Fibroblast of skin of back (primary cell): ENCODE measurements at places on chromosomes 13 and 19.

DNA sequence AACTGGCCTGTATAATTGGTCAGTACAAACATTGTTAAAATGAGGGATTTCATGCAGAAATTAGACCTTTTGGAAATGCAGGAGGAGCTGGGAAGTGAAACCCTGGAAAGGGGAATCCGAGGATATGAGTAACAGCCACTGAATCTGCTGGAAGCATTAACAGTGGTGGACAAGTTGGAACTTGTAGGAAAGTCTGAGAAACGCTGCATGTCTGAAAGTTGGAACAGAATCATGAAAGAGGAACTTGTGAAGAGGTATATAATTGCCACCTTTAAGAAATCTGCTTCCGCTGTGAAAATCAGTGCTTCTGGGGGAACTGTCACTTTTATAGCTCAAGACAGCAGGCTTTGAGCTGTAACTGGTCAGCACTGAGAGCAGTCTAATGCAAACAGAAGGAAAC, 716.5 kb upstream of the PRR20A start:
- no peak for DNase-seq

DNA sequence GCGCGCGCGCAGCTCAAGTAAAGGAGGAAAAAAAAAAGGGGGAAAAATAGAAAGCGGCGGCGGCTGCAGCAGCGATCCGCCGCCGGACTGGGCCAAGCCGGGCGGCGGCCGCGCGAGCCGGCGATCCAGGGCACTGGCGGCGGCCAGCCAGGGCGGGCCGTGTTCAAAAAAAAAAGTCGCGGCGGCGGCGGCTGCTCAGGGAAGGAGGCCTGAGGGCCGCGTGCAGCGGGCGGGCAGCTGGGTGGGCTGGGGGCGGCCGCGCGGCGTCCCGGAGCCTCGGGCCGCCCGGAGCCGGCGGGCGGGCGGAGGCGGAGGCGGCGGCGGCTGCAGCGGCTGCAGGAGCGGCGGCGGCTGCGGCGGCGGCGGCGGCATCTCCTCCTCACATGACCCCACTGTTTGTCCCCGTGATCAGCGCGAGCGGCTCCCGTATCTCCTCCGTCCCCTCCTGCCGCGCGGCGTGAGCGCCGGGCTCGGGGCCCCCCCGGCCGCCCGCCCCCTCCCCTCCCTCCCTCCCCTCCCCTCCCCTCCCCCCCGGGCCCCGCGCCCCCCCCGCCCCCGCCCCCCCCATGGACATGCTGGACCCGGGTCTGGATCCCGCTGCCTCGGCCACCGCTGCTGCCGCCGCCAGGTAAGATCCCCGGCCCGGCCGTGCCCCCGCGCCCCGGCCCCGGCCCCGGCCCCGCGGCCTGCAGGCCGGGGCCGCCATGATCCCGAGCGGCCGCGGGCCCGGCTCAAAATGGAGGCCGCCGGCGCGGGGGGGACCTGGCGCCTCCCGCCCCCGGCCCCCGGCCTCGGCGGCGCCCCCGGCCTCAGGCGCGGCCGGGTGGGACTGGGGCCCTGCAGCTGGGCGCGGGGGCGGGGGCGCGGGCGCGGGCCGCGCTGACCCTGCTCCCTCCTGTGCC, at the start of gene USF2:
Gene USF2, plus strand, starts transcription at position 427 of the 902 bp plus-strand sequence. Its CDS starts 140 bp downstream, at position 567.
- DNase-seq = peak; percentile 79

DNA sequence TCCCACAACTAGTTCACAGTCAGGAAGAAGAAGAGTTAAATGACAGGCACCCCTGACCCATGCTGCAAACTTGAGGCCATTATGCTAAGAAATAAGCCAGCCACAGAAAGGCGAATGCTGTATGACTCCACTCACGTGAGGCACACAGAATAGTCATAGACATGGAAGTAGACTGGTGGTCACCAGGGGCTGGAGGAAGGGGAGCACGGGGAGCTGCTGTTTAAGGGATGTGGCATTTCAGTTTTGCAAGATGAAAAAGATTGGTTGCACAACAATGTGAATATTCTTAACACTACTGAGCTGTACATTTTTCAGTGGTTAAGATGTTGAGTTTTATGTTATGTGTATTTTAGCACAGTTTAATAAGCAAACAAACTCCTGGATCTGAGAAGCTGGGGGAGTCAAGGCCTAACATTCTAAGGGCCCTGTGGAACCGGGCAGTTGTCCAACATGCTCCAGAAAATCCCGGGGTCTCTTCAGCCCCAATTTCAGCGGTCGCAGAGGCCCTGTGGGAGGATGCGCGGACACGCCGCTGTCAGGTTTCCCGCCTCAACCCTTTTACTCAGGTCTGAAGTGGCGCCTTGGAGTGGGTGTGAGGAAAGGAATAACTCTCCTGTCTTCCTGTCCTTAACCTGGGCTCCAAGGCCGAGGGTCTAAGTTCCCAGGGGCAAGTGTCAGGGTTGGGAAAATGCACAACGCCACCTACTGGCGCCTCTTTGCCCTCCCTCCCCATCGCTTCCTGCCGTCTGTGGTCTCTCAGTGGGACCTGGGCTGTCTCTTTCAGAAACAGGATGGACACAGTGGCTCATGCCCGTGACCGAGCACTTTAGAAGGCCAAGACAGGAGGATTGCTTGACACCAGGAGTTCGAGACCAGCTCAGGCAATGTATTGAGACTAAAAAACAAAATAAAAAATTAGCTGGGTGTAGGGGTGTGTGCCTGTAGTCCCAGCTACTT, 4.4 kb upstream of the TMEM272 start:
- peak; percentile 27 for DNase-seq

DNA sequence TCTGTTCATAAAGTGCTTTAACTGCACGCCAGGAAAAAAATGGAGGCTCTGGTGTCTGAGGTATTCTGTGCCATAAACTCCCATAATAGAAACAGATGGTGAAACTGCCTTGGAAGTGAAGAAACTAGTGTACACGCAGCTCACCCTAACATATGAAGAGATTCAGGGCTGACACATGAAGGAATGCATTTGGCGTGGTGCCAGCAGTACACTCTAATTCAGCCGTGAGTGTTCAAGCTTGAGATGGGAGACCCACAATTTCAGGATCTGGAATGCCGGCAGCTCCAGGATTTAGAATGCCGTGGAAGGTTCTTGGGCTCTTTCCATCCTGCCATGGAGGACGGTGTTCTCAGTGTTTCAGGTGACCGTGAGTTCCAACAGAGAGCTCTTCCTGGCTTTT, 478.4 kb downstream of the TSHZ3 start:
- DNase-seq = peak; percentile 40

- no peak for DNase-seq
Measured at GRCh38 chr19:21617740-21618339, 112.4 kb downstream of the ZNF429 start.

DNA sequence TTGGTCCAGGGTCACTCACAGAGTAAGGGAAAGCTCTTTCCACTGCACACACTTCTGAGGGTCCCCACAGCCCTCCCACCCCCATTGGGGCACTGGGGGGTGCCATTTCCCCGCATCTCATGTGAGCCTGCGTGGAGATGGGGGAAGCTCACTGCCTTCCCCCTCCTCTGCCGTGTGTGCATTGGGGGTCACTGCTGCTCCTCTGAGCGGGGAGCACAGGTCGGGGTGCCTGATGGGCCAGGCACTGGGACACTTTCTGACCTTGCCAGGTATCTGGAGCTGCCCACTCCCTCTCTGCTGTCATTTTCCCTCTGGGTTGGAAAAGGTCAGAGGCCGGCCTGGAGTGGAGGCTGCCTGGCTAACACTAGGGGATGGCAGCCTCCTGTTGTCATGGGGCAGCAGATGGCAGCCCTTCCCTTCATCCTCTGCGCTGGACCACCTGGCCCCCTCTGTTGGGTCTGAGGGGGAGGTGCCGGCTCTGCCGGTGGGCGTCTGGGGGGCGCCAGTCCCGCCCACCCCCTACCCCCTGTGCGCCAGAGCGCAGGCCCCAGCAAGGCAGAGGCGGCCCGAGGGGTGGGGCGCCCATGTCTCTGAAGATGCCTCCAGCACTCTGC, 9.1 kb downstream of the SSBP4 start:
- no peak for DNase-seq

- no peak for DNase-seq
Measured at GRCh38 chr19:3785938-3786824, at the start of gene MATK. TSS of gene MATK (minus strand) at chr19:3786381. CDS start at chr19:3785135, 1,246 bp downstream.

GRCh38 chr13:44764302-44764692, 188.2 kb upstream of the TSC22D1 start:
- no peak for DNase-seq
